Breast epithelium (tissue), 4 donors: ENCODE measurements at places on chromosomes 13 and 19. TPM values are rescaled to one million over a fixed set of nuclear protein-coding genes. Genes with fewer than 3 reads are reported as not detected.

Gene CYP2B6
- not detected for total RNA-seq

Gene NUFIP1
- 3.3 TPM for total RNA-seq

Gene OVOL3
- total RNA-seq: not detected

Gene AMER2
- not detected for total RNA-seq

Gene GPR12
- 1.2 TPM for total RNA-seq

Gene ATP12A
- total RNA-seq: not detected

Gene ERFL
- total RNA-seq: 0.15 TPM

Gene SMAD9
- total RNA-seq: 5.3 TPM

Gene SELENOV
- not detected for total RNA-seq

Gene PCCA
- total RNA-seq: 64.7 TPM

Gene PRX
- 2.7 TPM for total RNA-seq

DNA sequence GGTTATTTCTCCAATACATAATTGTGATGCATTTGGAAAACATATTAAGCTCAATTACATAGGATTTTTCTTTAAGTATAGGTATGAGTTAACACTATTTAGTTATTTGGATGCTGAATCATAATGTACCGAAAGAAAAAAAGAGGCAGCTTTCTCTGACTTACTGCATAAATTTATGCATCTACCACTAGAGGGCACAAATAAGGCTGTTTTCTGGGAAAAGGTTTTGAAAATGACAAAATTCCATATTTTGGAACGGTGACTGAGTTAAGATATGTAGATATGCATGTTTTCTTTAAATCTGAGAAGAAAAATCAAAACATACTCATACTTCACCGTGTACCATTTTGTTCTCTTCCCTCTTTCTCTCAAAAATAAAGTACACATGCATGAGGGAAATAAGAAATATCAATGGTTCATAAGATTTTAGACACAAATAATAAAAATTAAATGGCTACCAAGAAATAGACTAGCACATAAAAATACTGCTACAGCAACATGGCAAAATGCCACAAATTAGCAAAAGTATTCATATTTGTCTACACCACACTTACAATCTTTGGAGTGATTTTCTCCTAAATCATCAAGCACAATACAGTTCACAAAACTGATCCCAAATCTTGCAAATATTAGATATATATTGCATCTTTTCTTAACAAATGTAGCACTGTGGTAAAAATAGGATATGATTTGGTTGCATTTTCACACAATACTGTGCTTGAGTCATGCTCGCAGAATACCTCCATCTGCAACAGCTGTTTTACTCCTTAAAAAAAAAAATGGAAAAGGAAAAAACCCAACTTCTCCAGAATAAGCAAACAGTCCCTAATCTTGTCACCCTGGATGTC lies 260.0 kb downstream of the FGF14 start:
- no peak for DNase-seq

DNA sequence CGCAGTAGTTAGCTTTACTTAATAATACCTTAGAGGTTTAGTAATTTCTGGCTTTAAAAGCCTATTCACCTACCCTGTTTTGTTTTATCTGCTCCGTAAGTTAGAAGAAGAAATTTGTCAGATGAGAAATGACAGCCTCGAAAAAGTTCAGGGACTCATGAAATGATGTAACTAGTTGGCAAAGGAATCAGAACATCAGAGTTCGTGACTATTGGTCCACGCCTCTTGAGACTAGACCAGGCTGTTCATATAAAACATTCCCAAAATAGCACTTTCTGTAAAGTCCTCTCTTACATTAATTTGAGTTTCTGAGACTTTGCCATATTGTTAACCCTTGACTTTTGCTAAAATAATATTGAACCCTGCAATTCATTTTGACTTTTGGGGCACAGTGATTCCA lies 92.0 kb downstream of the HS6ST3 start:
- no peak for DNase-seq

DNA sequence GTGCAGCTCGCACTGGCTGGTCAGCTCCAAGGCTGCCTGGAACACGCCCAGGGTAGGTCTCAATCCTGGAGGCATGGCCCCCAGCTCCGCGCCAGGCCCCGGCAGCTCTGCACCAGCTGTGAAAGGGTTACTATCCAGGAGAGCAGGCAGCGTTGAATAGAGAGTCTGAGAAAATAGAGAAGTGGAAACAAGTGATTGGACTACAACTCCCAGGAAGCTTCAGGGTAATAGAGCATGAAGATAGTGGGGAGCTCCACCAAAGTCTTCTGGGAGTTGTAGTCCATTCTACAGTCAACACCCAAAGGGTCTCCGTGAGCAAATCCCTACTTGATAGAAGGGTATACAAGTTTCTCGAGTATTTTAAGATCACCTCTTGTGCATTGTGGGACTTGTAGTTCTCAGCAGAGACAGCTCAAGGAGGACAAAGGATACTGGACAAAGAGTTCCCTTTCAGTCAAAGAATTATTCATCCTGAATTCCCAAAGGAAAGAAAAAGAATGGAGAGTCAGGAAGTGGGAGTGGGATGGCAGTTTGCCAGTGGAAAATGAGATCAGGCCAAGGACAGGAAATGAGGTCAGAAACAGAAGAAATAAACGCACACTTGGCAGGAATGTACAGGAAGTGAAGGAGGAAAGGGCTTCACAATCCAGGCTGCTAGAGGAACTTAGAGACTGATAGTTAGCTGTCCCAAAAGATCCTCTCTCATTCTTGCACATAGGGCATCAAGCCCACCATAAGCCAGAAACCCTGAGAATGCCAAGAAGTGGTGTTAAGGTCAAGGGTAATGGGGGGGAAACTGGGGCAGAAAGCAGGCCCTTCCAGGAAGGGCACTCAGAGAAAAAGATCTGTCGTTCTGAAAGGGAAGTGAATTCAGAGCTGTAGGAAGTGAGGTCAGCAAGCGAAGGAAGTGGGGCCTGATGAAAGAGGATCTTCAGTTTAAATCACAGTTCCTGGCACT lies 5.5 kb upstream of the MAMSTR start:
- DNase-seq: no peak

DNA sequence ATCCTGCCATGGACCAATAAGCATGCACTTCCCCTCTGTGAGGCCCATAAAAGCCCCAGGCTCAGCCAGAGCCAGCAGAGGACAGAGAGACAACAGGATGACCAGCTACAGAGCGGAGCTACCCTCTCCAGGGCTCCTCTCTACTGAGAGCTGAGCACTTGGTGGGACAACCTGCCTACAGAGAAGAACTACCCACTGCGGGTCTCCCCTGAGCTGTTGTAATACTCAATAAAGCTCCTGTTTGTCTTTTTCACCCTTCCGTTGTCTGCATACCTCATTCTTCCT lies 7.5 kb upstream of the BAX start:
- DNase-seq: no peak

GRCh38 chr13:65488606-65489005 lies 1741.5 kb downstream of the PCDH9 start:
- no peak for DNase-seq

GRCh38 chr13:48235341-48236135 lies 2.5 kb downstream of the ITM2B start:
- peak; percentile 72 for DNase-seq

- DNase-seq: no peak
Observed at GRCh38 chr13:24668511-24668910, 11.7 kb upstream of the ATP12A start.

GRCh38 chr19:1151037-1151724 lies 22.9 kb downstream of the SBNO2 start:
- no peak for DNase-seq

GRCh38 chr19:44757735-44758505 lies 9.4 kb downstream of the BCL3 start:
- no peak for DNase-seq

GRCh38 chr13:111952814-111953213 lies 114.1 kb upstream of the SOX1 start:
- no peak for DNase-seq

GRCh38 chr13:61277586-61278276 lies 137.9 kb downstream of the PCDH20 start:
- DNase-seq: no peak

- DNase-seq: no peak
Observed at GRCh38 chr19:24032651-24033050, 54.3 kb upstream of the ZNF254 start.

DNA sequence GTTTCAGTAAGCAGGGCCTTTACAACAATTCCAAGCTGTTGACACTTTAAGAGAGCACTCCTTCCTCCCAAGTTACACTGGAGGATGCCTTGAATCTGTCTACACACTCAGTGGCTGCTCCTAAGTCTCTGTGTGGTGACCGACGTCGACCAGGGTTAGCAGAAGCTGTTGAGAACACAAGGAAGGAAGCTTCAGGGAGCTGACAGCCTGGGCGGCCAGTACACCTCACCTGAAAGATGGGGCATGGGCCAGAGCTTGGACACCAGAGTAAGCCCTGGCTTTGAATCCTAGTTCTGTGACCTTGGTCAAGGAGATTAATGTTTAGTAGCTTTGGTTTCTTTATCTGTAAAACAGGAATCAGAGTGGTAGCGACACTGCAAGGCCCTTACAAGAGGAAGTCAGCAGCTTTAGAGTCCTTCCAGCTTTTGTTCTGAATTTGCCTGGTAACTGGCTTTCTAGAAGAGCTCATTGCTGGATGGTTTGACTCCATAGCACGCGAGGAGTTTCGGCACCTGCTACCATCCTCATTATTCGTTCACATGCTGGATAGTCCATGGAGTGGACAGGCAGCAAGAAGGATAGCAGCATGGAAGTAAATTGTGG lies 214.2 kb downstream of the FGF9 start:
- no peak for DNase-seq

- no peak for DNase-seq
Observed at GRCh38 chr13:74761801-74762757, 627.9 kb upstream of the KLF12 start.

DNA sequence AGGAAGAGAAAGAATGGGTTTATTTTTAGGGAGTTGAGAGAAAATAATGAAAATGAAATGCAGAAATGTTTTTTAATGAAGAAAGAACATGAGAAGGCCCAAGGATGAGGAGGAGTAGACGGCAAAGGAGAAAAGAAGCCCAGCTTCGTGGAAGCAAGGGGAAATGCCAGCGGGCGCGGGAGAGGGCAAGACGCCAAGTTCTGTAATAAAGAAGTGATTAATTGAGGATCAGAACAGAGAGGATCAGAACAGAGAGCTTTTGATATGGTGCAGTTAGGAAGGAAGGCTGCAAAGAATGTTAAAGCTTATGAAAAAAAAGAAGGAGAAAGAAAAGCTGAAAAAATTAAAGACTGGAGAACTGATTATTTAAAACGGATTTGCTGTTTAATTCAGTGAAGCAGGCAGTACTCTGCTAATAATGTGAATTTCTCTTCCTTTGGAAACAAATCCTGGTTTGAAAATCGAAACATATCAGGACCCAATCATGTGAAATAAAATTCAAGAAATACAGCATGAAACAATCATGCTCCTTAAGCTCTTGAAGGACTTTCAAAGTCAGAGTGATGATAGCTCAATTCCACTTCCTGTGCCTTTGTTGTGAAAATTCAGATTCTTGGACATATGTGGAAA lies 99.3 kb upstream of the SOX1 start:
- no peak for DNase-seq

- DNase-seq: peak; percentile 46
Observed at GRCh38 chr19:46925548-46925950, 64.8 kb downstream of the ARHGAP35 start.

GRCh38 chr19:34475026-34475974 lies 6.3 kb upstream of the WTIP start:
- DNase-seq: no peak

GRCh38 chr19:37078717-37079032 lies 442 bp downstream of the ZNF420 start:
- DNase-seq: no peak

GRCh38 chr13:48446464-48446863 lies 33.6 kb upstream of the LPAR6 start:
- DNase-seq: no peak

DNA sequence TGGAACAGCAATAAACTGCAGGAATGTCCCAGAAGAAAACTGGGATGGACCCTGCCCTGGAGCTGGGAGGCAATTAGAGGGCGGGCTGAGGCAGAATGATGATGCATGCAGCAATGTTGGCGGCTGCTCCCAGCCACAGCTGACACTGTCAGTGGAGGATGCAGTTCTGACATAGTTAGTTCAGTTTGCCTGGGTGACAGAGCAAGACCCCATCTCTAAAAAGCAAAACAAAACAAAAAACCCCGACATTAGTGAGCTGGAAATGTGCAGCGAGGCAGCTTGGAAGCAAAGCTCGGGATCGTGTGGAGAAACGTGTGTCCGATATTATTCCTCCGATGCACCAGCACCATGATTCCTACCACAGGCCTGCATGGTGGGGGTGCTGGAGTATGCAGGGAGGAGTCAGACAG lies 110.1 kb upstream of the UQCRFS1 start:
- DNase-seq: no peak

DNA sequence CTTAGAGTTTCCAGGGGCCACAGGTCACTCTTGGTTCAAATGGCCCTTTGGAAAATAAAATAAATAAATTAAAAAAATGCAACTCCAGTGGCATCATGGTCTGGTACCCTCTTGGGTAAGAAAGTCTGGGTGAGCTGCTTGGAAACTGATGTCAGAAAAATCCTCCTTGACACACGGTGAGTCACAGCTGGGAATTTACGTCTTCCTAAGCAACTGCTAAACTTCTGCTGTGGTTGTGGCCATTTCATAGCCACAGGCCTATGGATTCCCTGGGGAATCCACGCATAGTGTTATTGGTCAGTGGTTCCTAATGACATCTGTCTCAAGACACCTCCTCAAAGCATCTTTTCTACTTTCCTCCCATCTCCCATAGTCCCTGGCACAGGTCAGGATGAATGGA lies 220.8 kb downstream of the COG6 start:
- no peak for DNase-seq

GRCh38 chr13:53089951-53090350 lies 61.3 kb downstream of the OLFM4 start:
- DNase-seq: no peak

DNA sequence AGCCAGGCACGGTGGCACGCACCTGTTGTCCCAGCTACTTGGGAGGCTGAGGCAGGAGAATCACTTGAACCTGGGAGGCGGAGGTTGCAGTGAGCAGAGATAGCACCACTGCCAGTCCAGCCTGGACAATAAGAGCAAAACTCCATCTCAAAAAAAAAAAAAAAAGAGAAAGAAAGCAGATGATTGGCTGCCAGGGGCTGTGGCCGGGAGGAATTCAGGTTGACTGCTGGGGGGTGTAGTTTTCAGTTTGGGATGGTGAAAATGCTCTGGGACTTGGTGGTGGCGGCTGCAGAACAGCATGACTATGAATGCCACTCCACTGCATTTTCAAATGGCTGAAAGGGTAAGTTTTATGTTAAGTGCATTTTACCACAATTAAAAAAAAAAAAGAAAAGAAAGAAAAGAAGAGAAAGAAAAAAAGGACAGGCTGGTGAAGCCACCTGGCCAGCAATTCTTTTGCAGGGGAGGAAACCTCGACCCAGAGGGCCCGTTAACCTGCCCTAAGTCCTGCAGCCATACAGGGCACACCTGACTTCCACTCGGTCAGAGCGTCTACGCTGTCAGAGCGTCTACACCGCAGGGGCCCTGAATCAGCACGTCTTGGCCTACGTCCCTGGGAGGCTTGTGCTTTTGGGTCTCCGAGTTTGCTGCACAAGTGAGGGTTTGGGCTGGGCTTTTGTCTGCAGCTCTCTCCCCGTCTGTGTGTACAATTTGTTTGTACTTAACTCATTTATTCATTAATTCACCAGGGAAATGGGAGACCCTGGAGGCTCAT lies 3.6 kb downstream of the ISOC2 start:
- no peak for DNase-seq
